ENCODE measurements at places on chromosomes 5 and 9.

DNA sequence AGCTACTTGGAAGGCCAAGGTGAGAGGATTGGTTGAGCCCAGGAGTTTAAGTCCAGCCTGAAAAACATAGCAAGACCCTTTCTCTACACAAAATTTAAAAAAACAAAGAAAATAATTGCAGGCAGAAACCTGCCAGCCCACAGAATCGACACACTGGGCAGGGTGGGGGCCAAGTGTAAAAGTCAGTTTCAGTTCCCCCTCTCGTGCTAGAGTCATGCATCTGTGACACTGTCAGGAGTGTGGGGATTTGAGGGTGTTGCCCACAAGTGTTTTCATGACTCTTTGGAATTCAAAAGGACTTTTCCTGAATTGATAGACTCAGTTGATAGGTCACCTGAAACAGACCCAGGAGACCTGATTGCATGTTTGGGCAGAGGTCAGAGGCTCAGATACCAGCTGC, 47.6 kb downstream of the PRRC2B start:
- no peak for DNase-seq

DNA sequence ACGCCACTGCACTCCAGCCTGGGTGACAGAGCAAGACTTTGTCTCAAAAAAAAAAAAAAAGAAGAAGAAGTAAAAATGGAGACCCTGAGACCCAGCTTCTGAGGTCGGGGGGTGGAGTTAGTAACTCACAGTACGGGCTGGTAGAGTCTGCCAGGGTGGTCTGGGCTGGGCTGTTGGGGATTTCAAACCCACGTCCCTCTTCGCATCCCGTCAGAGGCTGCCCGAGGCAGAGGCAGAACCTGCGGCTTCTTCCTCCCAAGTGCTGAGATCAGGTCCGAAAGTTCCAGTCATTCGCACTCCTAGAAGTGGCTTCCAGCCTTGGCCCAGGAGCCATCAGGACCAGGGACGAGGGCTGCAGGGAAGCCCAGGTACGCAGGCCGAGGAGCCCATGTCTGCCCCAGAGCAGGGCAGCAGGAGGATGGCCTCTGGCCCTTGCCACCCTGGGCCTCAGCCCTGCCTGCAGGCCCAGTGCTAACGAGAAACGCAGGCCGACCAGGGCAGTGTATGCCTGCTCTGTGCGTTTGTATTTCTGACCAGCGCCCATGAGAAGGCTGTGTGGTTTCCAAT, 9.9 kb upstream of the SLC2A6 start:
- no peak for DNase-seq

GRCh38 chr5:61505281-61505680, 173.2 kb downstream of the ZSWIM6 start:
- DNase-seq: no peak

GRCh38 chr9:33914887-33915628, 98.1 kb downstream of the UBE2R2 start:
- no peak for DNase-seq

- no peak for DNase-seq
These were observed 2.0 kb downstream of the TNC start for GRCh38 chr9:115115924-115116323.

DNA sequence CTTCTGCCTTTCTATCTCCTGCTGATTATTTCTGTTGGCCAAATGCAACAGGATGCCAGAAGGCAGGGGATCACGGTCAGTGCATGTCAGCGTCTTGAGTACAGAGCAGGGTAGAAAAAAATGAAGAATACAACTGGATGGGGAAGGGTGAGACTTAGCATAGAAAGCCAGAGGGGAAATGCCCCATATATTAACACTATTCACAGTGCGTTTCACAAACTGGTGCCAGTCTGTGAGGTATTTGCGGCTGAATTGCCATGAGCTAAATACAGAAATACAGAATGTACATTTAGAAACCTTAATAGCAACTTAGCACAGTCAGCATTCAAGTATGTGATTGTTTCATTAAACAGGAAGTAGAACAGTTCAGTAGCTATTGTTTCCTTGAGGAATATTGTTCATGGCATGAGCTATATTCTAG, 31.0 kb upstream of the SLC1A3 start:
- no peak for DNase-seq

DNA sequence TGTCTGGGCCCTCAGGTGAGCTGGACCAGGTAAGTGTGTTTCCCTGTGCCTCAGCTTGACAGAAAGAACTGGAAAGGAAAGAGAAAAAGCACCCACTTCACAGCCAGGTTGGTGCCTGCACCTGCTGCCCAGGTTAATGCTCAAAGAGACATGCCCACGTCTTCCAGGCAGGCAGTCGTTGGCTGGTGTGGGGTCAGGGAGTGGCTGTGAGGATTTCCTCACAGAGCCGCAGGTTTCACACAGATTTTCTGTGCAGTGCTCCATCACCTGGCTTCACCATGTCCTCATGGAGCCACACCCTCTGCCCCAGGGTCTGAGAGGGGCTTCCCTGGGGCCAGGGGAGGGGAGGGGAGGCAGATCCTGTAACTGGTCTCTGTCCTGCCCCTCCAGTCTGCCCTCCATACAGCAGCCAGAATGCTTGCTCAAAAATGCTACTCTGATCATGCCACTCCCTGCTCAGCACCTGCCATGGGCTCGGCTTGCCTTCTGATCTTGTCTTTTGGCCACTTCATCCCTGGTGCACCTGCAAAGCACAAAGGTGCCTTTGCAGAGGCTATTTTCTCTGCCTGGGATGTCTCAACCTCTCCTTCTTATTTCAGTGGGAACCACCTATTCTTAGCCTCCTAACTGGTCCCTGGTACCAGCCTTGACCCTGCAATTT, 82.5 kb upstream of the UBTD2 start:
- DNase-seq: no peak

DNA sequence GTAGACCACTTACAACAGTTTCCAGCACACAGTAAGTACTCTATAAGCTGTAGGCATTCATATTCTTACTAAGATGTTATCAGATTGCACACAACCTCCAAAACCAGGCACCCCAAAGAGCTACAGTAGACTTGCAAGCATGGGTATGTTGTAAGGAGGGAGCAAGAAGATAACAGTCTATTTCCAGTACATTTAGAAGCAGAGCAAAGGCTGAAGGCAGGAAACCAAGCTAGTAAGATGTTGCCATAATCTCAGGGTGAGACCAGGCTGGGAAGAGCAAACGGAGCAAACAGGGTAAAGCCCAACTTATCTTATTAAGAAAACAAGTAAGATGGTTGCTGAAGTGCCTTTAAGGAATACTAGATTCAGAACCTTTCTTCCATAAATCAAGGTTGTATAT, 161.1 kb downstream of the GLIS3 start:
- peak; percentile 17 for DNase-seq

- no peak for DNase-seq
These were observed 130.1 kb downstream of the MRPL36 start for GRCh38 chr5:1669276-1670155.

DNA sequence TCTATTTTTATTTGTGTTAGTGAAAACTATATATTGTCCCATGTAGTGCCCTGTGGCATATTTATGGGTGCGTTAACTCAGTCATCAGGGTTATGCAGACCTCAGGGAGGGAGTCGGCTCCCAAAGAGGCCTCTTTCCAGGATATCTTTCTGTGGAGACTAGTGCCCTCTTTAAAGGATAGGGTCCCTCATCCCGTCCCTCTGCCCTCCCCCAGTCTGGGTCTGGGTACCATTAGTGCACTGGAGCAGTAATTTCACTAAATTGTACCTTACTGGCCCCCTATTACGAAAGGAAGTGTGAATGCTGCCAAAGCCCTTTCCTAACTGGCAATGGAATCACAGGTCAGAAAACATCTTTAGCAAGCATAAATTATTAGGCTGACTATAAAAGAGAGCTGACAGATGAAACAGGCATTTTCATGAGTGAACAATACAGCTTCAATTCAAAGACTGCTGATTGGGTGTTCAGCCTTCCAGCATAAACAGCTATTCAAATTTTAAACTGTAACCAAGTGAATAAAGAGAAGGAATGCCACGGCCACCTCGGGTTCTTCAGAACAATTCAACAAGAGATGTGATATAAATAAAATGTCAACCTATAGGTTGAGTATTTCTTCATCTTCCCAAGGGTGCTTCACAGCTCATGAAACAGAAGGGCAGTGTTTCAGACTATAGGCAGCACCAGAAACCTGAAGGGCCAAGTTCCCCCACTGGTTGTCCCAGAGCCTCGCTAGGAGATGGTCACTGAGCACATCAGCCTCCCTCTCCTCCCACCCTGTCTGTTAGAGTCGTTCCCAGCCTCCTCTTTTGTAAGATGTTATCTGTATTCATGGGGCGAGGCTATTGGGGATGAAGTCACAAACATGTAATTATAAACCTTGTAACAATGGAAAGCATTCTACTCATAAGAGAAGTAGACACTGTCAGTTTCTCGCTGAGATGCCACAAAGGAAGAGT, 318.7 kb downstream of the TMEM161B start:
- no peak for DNase-seq

DNA sequence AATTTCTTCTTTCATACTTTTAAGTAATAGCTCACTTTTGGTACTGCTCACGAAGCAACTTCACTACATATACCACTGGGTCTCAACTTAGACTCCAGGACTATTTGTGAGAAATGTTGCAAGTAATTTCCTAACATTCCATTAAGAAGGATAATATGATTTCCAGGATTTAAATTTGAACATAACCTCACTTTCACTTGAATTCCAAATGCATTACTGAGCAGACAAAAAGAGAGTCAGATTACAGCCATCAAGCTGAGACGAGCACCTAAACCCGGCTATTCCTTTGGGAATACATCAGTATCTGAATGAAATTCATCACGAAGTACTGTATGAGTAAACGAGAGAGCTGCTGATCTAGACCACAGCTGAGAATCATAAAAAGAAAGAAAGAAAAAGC, 47.3 kb downstream of the LIFR start:
- DNase-seq: no peak

DNA sequence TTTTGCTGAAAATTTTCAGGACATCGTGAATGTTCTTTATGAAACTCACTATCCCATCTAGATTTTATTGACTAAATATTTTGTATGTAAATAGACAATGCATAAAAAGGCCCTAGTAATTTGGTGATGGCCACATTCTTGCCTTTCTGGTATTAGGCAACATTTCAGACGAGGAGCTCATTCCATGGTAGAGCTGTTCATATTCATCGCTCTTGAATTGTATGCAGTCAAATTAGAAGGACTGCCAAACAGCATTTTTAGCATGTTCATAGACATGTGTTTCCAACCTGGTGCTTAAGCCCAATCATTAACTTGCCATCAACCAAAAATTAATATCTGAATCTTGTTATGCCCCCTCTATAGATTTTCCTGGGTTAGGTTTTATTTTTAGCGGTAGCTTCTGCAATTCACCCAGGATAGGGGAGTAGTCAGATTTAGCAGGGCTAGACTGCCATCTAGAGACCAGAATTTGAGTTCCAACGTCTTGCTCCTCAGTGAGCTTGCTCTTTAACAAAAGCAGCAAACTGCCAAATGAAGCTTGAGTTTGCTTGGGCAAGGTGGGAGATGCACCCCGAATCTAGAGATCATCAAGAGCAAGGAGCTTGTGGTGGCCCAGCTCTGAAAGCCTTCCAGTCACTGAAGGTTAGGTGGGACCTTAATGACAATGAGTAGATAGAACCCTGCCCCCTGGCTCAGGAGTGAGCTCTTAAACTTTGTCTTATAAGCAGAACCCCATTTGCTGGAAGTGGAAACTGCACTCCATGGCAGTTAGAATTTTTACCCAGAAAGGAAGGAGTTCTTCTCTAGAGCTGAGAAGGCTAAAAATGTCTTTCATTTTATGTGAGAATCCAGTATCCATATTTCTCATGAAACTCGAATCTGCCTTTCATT, 456.2 kb downstream of the RASEF start:
- DNase-seq: peak; percentile 53

DNA sequence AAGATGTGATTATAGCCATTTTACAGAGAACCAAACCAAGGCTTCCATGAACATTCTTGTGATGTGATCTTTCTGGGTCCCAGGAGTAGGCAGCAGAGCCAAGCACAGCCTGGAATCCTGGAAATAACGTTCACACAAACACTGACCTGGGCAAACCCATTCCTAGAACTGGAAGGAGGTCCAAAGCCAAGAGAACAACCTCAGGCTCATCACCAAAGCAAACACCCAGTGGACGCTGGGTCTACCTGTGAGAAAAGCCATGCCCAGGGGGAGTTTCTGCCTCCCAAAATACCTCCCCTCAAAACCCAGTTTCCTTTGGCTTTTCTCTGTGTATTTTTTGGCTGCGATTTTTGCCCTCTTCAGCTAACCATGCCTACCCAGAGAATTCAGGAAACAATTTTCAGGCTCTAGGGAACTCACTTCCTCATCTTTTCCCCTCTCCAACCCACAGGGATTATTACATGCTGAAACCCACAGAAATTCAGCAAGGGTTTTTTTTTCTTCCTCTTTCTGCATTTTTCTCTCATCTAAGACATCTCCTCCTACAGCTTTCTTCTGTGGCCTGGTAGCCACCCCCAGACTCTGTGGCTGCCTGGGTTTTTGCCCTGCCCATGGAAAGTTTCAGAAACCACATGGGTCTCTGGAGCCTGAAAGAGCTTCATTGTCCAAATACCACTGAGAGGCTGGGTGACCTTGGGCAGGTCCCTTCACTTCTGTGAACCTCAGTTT, 75.0 kb downstream of the TNC start:
- peak; percentile 6 for DNase-seq

- no peak for DNase-seq
These were observed 250.1 kb upstream of the MAP3K1 start for GRCh38 chr5:56565283-56565615.

DNA sequence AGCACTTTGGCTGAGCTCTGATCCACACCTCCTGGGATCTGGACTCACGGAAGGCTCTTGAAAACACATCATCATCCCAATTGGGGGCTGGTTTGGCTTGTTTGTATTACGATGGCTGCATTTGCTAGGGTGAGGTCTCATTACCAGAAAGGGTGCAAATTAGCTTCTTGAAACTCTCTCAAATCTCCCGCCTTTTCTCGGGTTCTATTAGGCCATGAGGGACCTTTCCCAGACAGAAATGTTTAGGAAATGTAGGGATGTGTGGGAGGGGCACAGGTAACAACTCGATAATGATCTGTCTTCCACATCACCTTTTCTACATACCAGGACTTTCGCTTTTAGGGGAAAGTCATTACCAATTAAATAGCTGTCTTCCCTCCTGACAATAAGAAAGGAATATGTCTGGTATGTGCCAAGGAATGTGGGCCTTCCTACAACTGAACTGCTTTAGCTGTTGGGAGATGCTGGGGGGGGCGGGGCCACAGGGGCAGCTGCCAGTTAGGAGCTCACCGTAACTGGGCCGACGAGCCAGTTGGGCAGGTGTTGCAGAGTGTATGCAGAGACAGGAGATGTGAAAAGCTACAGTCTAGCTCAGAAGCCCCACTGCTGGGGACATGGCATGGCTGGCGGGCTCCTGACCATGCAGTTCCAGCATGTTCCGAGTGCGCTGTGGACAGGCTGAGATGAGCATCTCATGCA, 71.2 kb downstream of the AK8 start:
- DNase-seq: no peak

Data from hematopoietic multipotent progenitor cell treated with erythropoietin and hydrocortisone succinate and interleukin-3 and kit ligand, for 6 days (in vitro differentiated cells).